ENCODE measurements at places on chromosomes 12 and 14.

DNA sequence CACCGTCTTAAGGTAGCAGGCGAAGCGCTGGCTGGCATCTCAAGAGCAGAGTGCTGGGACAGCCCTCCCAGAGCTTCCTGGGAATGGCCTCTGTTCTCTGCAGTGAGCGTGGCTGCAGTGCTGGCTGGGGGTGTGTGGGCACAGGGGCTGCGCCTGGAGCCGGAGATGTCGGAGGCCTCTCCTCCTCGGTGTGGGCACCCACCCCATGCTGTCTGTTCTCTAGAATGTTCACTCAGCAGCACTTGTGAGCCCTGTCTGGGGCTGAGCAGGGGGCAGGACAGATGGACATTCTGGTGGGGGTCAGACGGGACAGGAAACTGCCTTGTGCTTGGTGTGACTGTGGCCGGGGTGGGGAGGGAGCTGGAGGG is 15.9 kb downstream of the FBRSL1 start:
- DNase-seq: no peak

- no peak for DNase-seq
Observed at GRCh38 chr12:88433997-88434703, 146.1 kb downstream of the KITLG start.

DNA sequence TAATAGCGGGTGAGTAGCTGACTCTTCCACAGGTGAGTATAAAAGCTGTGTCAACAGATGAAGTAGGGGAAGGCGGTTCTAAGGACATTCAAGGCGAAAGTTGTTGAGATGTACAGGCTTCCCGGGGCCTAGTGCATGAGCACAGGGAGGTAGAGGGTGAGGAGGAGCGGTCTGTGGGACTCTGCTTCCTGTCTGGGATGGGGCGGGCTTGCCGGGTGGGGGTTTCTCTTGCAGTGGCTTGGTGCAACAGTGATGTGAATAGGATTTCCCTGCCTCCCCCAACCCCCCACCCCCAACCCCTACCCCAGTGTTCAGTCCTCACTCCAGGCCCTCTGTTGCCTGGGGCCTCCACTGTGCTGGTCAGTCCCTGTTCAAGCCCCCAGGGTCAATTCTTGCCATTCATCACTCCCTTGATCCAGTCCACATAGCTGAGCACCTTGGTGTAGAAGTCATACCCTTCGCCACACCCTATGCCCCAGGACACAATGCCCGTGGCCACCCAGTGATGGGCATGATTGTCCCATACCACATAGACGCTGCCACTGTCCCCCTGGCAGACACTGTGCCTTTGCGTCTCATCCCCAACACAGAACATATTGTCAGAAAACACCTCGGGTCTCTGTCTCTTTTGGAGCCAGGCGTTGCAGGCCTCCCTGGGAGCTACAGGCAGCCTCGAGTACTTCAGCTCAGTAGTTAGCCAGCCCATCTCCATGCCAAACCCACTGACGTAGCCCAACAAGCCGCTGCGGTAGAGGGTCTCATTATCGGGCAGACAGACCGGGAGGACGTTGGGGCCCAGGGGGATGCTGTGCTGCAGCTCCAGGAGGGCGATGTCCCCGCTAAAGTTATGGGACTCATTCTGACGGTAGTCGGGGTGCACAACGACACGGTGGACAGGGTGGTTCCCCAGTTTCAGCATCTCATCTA is 4.0 kb upstream of the C1R start:
- no peak for DNase-seq

DNA sequence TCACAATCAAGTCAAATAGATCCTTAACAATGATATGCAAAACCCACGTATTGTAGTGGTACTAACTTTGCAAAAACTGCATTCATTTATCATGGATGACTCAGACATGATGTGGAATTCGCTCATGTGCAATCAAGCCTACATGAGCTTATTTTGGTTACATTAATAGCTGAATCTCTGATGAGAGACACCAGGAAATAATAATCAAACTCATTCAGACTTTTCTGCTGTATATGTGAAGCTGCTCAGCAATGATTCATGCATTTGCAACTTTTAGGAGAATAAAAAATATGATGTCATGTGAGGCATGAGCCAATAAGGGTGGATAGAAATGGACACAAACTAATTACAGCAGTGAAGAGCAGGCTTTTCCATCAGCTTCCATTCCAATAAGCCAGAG is 1075.8 kb upstream of the TMEM132C start:
- DNase-seq: no peak

GRCh38 chr12:40730281-40730680 is 38.0 kb downstream of the CNTN1 start:
- no peak for DNase-seq

DNA sequence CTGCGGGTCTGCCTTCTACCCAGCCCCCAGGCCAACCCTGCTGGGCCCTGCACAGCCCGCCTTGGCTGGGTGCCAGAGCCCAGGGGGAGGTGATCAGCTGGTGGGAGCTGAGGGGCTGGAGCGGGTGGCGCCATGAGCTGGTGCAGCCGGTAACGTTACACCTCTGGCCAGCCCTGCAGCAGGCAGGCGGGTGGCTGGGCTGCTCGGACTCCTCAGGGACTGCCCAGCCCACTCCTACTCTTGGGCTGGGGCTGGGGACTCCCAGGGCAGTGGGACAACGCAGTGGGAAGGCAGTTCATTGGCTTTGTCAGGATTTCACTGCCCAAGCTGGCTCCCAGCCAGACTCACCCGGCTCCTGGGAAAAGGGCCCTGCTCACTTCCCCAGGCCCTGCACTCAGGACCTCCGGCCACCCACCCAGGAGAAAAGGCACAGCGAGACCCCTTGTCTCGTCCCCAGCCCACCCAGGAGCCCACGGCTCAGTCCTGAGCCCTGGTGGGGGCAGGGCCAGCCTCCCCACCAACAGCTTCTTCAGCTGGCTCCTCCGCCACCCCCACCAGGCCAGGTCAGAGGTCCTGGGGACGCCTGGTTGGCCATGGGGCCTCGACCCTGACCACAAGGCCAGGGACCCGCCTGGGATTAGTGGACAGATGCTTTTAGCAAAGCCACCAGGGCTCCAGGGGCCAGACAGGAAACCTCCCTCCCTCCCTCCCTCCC is 1.0 kb downstream of the PGF start:
- DNase-seq: no peak

DNA sequence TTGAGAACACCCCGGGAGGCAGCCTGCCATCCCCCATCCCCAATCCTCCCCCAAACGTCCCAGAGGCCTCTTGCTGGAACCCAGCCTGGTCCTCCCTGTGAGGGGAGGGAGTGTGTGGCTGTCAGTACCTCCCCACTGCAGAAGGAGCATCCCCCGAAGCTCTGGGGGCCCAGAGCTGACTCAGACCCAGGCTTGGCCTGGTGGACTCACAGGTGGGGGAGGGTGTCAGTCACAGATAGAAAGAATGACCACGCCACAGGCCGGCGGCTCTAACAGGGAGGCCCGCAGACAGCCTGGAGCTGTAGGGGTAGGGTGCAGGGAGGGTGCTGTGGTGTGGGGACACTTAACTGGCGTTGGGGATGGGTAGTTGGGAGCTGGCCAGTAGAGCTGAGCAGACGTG is 5.3 kb downstream of the HHIPL1 start:
- DNase-seq: no peak

- no peak for DNase-seq
Observed at GRCh38 chr12:131379738-131380137, 331.2 kb upstream of the SFSWAP start.

DNA sequence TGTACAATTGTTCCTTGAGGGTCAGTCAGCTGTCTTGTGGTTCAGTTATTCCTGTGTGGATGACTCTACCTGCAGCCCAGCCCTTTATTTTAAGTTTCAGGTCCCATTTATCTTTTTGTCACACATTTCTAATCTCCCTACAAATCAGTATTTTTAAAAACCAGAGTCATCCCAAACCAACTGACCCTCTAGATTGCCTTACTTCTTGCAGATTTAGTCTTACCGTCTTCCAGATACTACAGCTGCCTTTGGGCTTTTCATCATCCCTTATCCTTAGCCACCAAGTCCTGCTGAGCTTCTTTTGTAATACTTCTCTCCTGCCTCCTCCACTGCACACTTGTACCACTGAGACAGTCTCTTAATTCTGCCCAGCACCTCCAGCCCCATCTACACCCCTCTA is 54.9 kb downstream of the PRKCH start:
- DNase-seq: no peak

- no peak for DNase-seq
Observed at GRCh38 chr12:21819236-21819635, 44.7 kb upstream of the KCNJ8 start.

DNA sequence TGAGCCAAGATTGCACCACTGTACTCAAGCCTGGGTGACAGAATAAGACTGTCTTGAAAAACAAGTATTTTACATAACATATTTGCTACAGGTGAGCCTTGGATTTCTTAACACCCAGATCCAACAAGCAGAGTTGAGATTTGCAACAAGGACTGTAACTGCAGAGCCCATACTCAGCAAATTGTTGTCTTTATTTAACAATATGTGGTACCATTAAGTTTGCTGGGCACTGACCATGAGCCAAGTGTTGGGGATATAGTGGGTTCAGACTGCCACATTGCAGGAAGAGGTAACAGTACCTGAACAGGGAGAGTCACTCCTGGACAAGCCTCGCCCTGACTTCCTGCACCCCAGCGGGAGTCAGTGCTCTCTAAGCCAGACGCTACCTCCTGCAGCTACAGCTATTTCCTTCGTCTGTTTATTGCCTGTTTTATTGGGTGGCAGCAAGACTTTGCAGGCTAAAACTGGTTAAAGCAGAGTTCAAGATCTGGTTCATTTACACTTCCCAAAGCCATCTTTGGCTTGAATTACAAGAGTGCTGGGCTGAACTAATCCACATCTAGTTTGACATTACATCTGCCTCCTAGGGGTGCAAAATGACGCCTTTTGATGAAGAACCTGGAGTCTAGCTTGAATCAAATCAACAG is 12.5 kb downstream of the AHSA1 start:
- no peak for DNase-seq
